ENCODE measurements at places on chromosomes 6 and 20.

GRCh38 chr6:114195027-114195365 lies 147.8 kb downstream of the HS3ST5 start:
- no peak for DNase-seq

- DNase-seq: no peak
Measured at GRCh38 chr6:168015009-168015408, 17.5 kb downstream of the KIF25 start.

- no peak for DNase-seq
Measured at GRCh38 chr6:107460083-107460631, 793 bp upstream of the PDSS2 start.

DNA sequence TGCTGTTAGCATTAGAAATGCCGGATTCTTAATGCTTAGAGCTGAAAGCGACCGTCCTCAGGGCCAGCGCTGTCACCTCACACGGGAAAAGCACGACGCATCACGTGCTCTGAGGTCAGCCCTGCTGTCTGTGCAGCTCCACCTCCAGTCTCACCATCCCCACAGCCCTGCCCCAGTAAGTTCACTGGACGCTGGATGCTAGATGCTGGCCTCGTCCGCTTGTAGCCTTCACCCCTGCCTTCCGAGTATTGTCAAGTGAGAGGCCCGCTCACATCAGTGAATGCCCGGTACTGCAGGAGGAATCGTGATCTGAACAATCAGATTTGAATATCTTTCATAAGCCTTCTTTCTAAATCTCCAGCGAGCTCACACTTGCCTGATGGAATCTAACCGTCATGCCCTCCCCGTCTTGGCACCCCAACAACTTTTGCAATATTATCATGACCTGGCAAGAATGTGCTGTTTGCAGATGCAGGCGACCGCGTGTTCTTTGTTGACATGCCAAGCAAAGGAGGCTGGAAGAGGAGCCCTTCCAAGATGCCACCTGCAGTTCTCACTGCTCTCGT lies 64.9 kb downstream of the DLL1 start:
- DNase-seq: no peak

DNA sequence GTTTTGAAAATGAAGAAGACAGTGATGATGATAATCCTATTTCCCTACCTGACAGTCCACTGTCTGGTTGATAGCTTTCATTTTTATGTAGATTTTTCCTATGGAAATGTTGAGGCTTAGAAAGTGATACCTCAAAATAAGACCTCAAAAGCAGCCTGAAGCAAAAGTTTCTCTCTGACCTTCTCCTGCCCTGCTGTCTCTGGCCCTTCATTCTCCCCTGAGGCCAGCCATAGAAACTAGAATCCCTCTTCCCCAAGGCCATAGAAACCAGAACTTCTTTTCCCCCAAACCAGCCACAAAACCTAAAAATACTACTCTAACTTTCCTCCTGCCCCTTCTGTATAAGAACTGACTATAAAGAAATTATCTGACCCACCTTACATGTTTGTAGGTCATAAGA lies 52.6 kb upstream of the GCM1 start:
- no peak for DNase-seq

DNA sequence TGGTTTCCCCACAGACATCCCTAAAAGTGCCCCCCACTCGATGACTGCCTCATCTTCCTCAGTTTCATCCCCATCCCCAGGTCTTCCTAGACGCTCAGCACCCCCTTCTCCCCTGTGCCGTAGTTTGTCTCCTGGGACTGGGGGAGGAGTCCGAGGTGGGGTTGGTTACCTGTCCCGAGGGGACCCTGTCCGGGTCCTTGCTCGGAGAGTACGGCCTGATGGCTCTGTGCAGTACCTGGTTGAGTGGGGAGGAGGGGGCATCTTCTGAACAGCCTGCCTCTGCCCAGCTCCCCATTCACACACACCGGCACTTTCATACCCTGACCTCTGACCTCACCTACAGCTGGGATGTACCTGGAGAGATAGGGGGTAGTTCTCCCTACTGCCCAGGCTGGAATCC lies 2.1 kb downstream of the CUTA start:
- no peak for DNase-seq

DNA sequence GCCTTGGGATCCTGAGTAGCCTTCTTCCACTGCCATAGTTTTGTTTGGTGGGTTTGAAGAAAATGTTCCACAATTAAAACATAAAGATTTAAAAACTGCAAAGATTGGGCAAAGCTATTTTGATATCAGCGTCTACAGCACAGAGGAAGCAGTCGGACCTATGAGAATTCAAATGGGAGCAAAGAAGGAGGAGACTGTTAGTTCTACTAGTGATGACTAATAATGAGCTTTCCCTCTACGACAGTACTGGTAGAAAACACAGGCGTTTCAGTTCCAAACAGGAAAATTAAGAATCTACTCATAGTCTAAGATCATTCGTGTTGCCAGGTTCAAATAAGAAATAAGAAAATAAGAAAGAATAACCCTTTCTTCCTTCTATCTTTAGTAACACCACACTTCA lies 121.2 kb downstream of the INSM1 start:
- no peak for DNase-seq

DNA sequence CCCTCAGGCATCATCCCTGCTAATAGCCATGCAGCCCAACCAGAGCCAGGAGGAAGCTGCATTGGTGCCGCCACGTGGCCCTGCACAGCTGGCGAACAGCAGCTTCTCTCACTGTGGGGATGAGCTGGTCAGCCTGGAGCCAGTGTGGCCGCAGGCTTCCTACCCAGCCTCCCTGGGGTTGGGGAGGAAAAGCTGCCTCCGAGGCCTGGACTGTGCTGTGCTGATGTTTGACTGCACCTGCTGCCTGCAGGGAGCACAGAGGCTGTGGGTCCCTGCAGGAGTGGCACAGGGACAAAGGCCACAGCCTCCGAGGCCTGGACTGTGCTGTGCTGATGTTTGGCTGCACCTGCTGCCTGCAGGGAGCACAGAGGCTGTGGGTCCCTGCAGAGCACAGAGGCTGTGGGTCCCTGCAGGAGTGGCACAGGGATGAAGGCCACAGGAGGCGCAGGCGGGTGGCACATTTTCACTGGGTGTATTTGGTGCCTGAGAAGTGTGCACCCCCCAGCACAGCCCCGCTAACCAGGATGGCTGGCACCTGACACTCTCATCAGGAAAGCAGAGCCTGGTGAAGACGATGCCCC lies 83.9 kb downstream of the DLL1 start:
- no peak for DNase-seq

- DNase-seq: no peak
Measured at GRCh38 chr20:57216669-57217068, 49.8 kb downstream of the BMP7 start.

GRCh38 chr6:34414999-34415858 lies 10.6 kb downstream of the RPS10 start:
- no peak for DNase-seq

DNA sequence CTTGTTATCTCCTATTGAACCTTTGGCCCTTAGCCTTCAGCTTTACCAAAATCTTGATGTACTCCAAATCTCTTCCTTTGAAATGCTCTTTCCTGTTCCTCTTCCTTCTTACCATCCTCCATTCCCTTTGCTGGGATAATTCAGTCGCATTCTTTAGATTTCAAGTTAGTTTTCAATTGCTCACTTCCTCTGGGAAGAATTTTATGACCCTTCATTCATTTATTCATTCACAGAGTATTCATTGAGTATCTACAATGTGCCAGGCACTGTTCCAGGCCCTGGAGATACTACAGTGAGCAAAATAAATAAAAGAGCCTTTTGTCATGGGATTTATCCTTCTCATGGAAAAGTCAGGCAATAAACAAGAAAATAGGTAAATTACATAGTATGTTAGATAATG lies 548.2 kb upstream of the FLRT3 start:
- no peak for DNase-seq

- no peak for DNase-seq
Measured at GRCh38 chr6:146968041-146968760, 236.0 kb upstream of the STXBP5 start.

DNA sequence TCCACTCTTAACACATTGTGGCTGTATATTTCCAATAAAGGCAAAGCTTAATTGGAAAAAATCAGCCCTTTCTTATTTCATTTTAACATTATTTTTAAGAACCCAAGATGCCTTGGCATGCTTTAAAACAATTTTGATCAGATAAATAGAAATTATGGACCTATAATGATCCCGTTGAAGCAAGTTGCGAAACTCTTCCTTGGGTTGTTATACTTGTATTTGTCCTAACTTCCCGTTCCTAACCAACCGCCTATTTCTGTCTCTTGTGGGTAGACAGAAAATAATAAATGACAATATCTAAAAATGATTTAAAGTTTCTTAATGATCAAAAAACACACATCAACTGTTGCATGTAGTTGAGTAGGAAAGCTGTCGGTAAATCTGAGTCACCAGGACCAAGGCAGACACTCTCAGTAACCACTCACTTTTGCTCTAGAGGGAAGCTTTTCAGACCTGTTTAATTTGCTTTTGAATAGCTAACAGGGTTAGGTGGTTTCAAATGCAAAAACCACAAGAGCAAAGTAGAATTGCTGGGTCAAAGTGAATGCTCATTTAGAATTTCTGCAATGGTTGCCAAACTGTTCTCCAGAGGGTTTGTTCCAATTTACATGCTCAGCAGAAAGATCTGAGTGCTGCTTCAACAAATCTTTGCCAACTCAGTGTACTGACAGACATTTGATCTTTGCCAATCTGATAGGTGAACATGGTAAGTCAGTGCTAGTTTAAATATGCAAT lies 34.2 kb upstream of the KCNK5 start:
- no peak for DNase-seq

DNA sequence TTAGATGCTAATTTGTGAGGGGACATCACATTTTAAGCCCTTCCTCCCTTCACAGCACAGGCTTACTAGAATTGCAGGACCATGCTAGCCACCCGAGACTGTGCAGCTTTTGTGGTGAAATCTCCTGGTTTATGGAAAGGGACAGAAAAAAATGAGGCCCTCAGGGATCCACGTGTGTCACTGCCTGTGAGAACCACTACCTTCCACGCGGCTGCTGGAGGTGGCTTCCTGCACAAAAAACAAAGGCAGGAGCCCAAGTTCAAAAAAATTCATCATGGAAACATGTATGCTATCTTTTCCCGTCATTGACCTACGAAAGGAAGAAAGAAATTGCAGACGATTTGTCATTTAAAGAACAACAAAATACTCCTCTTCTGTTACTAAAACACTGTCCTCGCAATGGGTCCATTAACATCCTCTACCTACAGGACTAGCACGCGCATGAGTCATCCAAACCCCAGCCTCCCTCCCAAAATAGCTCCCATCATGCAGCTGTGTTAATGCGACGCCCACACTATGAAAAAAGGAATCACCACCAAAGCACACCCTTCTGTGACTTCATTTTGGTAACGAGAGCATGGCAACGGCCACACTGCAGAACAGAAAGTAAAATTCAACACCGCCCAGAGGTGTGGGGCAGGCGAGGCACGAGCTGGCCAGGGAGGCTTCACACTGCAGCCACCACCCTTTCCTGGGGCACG lies 45.7 kb downstream of the RAMACL start:
- peak; percentile 49 for DNase-seq

- no peak for DNase-seq
Measured at GRCh38 chr6:32989368-32989767, 20.0 kb downstream of the HLA-DOA start.

- no peak for DNase-seq
Measured at GRCh38 chr6:144646093-144647056, 361.2 kb downstream of the UTRN start.

- no peak for DNase-seq
Measured at GRCh38 chr6:151330130-151330696, 61.1 kb downstream of the ZBTB2 start.

DNA sequence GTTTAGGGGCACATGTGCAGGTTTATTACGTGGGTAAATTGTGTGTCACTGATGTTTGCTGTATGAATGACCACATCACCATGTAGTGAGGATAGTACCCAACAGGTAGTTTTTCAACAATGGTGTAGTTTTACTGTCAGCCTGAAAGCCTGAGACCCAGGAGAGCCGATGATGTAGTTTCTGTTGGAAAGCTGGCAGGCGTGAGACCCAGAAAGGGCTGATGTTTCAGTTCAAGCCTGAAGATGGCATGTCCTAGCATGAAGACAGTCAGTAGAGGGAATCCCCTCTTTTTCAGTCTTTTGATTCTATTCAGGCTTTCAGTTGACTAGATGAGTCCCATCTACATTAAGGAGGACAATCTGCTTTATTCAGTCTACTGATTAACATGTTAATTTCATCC lies 96.7 kb downstream of the KLHL32 start:
- no peak for DNase-seq

DNA sequence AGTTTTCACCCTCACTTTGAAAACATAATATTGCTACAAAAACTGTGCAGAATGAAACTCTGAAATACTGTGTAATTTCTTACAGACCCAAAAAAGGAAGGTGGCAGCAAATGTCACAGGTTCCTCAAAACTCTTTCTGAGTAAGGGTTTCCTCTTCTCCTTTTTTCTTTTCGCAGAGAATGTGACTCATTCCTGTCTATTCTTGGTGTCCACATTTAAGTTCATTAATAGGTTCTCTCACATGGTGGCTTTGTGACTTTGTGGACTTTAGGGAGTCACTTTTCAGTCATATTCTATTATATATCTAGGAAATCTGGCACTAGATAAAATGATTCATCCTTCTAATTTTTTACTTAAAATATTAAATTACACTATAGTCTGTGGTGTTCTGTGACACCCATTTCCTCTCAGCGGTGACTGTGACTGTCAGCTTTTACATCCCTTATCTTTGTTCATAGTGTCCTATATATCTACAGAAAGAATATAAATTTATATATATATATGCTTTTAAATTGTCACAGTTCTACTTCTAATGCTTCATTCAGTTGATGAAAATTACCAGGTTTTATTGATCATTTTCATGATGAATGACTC lies 126.8 kb upstream of the HCRTR2 start:
- DNase-seq: no peak

GRCh38 chr20:63863021-63863797 lies 1.9 kb upstream of the TPD52L2 start:
- DNase-seq: no peak

GRCh38 chr6:7241709-7242645 lies 71.0 kb downstream of the SSR1 start:
- DNase-seq: no peak

DNA sequence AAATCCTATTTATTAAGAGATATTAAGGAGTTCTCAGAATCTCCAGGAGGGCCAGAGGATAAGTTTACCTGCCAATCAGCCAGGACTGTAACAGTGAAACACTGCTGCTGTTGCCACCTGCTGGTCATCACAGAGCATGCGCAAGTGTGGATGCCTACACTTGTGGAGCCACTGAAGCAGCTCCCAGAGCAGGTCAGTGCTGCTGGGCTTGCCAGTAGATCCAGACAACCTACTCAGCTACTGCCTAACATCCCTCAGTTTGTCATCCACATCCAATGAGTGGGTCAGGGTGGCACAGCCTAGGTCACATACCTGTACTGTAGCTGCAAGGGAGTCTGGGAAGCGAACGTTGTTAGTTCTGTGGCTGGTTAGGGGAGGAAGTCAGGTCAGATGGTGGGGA lies 18.3 kb upstream of the NHSL1 start:
- DNase-seq: peak; percentile 31

DNA sequence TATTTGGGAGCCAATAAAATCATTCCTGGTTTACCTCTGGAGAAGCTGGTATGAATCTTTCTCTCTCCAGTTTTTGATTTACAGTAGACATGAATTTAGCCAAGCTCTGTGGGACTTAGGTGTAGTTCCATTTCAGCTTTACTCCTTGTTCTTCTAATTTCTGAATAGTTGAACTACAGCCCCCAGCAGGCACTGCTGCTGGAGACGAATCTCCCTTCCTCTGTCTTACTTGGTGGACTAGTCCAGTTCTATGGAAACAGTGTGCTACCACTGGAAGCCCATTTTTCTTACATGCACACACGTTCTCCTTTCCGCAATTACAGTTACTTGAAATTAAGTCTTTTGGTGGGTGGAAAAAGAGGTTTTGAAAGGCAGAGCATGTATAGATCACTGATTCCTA lies 42.3 kb downstream of the RALGAPB start:
- no peak for DNase-seq

GRCh38 chr20:52652271-52652670 lies 319.9 kb upstream of the TSHZ2 start:
- no peak for DNase-seq

Data from stimulated activated CD4-positive, alpha-beta T cell treated with anti-CD3 and anti-CD28 coated beads, TNF-alpha, amount 100 ng/mL, for 4 hours (primary cell).